ENCODE measurements at places on chromosomes 4 and X.

DNA sequence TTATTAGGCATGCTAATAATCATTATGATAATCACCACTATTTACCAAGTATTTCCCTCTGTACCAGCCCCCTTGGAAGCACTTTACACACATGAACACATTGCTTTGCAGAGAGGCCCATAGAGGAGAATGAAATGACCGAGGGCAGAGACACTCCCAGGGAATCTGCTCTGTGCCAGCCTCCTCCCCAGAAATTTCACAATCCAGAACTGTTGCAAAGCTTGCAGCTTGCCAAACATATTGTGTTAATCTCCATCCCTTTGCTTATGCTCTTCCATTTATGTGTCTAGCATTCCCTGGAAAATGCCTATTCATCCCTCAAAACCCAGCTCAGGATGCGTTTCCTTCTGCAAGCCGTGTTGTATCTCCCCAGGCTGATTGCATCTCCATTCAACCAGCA is 37.8 kb downstream of the CYTL1 start:
- DNase-seq: no peak

DNA sequence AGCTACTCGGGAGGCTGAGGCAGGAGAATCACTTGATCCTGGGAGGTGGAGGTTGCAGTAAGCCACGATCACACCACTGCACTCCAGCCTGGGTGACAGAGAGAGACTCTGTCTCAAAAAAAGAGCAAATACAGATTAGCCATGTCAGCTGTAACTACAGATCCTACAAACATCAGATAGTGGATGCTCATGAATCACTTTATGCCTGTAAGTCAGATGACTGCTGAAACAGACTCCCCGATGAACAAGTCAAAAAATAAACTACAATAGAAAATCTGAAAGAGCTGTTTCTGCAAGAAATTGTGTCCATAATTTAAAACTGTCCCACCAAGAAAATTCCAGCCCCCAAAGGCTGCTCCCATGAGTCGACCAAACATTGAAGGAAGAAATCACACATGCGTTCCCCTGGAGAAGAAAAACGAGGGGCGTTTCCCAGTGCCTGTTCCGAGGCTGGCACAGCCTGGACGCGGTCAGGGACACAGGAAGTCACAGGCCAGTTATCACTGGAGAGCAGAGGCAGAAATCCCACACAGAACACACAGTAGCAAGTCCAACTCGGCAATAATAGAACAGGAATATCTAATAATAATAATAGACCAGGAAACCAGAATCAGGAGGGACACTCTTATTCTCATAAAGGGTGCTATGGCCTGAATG is 30.0 kb upstream of the GTPBP6 start:
- DNase-seq: no peak

- DNase-seq: no peak
These were observed 41.9 kb upstream of the NSG1 start for GRCh38 chr4:4344915-4345527.

GRCh38 chrX:13101441-13102139 is 57.2 kb upstream of the FAM9C start:
- no peak for DNase-seq

DNA sequence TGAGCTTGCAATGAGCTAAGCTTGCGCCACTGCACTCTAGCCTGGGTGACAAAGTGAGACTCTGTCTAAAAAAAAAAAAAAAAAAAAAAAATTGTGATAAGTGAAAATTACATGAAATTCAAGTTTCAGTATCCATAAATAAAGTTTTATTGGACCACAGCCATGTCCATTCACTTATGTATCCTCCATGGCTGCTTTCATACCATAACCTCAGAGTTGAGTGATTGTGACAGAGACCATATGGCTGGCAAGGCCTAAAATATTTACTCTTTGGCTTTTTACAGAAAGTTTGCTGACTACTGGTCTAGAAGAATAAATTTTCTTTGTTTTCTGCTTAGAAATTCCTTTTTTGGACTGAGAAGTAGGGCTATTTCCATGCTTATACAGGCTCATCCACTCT is 11.8 kb upstream of the SHISA3 start:
- no peak for DNase-seq

DNA sequence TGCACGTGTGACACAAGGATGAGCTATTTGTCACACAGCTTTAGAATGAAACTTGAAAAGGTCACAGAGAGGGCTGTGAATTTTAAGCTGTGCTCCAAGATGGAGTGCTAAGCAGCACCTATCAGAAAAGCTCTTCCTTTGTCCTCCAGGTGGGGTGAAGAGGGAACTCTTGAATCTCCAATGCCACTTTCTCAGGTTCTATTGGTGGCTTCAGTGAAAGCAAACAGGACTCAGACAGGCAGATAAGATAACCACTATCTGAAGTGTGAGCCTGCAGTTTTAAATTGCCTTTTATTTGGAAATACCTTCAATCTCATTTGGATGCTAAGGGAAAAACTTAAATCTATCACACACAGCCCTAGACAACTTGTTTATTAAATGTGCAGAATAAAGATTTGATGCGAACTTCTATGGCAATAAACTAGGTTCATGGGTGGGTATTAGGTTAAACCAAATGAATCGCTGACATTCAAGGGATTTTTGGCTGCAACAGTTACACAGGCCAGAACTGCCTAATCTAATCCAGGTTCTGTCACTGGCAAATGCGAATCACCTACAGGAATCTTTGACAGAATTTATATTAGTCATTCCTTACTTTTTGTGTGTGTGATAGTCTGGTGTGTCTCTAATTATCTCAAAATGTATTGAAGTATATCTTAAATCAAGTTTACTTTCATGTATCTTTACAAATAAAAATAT is 13.6 kb upstream of the PDGFRA start:
- DNase-seq: no peak

DNA sequence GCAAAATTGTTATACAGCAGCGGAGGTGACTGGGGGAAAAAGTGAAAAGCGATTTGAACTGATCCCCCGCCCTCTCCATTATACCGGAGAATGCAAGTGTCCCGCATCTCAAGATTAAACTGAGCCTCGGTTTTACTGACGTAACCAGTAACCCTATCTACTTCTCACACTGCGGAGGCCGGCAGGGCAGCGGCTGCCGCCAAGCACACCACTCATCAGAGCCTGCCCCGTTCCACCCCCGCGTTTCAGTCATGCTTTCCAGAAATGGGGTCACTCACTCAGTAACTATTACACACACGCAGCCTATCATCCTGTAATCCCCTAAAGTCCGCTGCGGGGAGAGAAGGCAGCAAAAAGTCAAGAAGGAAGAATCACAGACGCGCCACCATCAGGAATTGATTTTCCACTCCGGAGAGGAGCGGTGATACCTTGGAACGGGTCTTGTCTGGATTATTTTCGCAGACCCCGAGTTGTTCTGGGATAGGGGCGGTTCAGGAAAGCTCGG is 1.4 kb downstream of the RPS6KA3 start:
- no peak for DNase-seq

- no peak for DNase-seq
These were observed 1.6 kb downstream of the PAPSS1 start for GRCh38 chr4:107718351-107718965.

- DNase-seq: no peak
These were observed 25.9 kb downstream of the NOP14 start for GRCh38 chr4:2937146-2937857.

DNA sequence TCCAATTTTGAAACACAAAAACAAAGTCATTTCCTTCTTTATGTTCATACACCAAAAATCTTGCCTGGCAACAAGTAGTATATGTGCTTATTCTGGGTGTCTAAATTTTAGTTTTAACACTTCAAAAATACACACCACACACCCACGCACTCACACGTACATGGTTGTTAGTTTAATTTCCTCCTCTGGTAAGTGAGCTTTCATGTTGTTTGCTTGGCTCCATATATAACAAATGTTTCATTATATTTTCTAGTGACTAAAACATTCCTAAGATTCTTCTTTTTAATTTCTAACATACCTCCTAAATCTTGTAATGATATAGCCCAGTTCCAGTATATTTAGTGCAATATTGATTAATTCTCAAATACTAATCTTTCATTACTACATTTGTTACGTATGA is 80.9 kb downstream of the PRDM5 start:
- no peak for DNase-seq

- DNase-seq: no peak
These were observed 46.4 kb upstream of the VEGFD start for GRCh38 chrX:15430584-15430983.

Measured in NCI-H1092 (cell line).